H4 (cell line): ENCODE measurements at places on chromosomes 1 and 21. TPM values are rescaled to one million over a fixed set of nuclear protein-coding genes. Genes with fewer than 3 reads are reported as not detected.

DNA sequence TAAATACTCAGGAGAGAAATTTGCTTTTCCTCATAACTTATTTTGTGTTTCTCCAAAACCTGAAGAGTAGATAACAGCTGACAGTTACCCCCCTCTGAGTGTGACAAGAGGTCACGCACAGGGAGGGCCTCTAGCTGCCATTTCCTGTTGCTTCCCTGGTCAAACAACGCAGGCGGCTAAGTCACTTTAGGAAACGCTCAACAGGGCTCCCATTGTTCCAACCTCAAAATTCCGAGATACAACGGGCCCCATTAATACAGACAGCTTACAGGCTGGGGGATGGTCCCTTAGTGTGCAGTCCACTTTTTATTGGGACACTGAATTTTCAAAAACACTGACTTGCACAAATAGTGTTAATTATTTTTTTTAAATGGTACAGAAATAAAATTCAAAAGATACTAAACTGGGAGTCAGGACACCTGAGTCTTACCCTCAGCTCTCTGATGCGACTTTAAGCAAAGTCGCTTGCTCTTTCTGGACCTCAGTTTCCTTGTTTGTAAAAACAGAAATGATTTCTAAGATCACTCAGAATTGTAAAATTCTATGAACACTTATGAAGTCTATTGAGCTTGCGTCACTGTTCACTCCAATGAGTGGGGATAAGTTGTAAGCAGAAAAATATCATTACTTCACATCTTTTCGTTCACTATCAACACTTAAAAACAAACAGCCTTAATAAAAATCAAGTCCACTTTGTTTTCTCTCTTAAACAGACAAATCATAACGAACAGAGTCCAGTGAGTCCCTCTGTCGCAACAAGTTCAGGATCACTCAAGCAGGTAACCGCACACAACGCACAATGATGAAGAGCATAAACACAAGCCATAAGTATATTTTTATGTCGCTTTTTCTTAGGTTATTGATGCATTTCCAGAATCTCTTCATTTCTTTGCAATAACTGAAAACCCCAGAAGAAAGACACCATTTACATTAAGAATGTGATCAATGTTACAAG lies 13.5 kb downstream of the LZIC start:
- no peak for DNase-seq

GRCh38 chr1:157272729-157273524 lies 134.7 kb upstream of the ETV3 start:
- DNase-seq, result no peak

DNA sequence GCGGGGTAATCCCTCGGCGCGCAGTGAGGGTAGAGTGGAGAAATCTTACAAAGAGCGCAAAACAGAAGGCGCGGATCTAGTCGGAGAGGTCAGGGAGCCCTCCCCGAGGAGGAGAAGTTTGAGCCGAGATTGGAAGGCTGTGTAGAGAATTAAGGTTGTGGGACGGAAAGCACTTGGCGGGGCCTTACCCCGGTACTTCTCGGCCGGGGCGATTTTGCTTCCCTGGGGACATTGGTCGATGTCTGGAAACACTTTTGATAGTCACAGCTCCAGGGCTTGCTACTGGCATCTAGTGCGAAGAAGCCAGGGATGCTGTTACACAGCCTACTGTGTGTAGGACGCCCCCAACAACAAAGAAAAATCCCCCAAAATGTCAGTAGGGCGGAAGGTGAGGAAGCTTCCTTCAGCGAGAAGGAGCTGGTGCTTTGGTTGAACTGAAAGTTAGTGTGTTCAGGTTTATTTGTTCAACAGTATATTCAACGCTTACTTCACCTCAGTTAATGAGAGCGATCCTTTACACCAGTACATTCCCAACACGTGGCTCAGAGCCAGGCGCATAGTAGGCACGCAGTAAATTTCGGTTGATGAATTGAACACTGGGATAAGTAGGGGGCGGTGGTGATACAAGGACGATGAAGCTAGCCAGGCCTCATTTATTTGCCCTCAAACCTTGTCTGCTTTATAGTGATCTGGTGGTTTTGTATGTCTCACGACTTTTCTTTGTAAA lies 807 bp downstream of the CEP85 start:
- DNase-seq, result no peak

COL16A1 gene
- total RNA-seq, result 9.2 and 12.2 TPM in 2 replicates

RNU5D-1 gene
- not detected in 2 replicates for total RNA-seq

DNA sequence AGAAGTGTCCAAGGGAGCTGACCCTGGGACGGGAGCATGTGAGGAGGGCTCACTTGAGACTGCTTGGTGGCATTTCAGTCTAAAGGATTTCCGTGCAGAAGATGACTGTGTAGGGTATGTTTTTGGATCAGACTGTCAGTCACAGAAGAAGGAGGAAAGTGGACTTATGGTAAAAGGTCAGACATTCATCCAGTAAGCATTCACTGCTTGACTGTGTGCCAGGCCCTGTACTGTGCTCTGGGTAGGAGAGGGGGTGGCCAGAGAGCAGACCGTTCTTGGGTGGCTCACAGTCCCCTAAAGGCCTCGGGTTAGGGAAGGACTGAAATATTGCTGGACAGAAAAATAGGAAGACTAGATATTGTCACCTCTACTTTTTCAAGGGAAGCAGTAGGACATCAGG lies 2.1 kb upstream of the SERINC2 start:
- no peak for DNase-seq

- no peak for DNase-seq
Measured at GRCh38 chr1:16969057-16969611, 11.3 kb downstream of the MFAP2 start.

DNA sequence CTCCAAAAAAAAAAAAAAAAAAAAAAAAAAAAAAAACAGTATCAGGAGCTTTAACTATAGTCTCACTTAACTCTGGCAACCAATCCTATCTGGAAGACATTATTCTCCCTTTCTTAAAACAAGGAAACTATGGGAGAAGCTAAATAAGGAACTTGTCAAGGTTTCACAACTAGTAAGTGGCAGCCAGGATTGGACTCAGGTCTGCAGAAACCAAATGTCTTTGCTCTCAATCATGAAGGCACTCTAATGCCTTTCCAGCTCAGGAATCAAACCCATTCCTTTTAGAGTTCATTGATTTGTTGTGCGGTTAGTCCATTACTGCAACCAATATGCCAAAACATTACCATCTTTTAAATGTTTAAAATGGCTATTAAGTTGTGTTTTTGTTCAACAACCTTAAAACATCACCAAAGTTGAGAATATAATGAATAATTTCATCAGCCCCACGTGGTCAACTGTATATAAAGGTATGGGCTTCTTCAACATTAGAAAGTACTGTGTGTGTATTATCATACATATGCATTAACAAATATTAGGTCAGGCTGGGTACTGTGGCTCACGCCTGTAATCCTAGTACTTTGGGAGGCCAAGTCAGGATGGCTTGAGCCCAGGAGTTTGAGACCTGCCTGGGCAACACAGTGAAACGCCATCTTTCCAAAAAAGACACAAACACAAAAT lies 1.5 kb downstream of the EPRS1 start:
- DNase-seq, result no peak

DNA sequence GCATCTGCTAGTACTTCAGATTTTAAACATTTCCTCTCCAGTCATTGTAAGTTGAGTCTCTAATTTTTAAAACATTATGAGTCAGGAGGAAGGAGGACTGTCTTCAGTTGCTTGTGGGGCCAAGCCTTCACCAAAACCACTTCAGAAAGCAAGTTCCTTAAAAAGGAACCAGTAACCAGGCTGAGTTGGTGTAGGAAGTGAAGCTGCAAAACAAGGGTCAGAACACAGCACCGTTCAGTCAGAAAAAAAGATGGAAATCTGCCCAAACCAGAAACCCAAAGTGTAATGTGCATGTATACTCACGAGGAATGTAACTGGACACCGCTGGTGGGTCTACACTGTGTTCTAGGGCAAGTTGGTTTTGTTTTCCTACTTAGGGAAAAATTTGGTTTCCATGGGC lies 402.1 kb downstream of the SETD4 start:
- DNase-seq, result peak; percentile 77

DNA sequence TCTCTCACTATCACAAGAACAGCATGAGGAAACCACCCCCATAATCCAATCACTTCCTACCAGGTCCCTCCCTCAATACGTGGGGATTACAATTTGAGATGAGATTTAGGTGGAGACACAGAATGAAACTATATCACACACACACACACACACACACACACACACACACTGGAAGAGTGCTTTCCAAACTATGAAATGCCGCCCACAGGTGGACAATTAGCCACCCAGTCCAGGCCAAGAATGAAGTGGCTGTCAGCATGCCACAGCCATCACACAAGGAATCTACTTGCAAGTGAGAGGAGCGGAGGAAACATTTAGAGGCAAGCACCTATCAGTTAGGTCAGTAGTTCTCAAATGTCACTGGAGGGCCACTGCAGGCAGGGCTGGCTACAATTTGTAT lies 105.4 kb upstream of the HOOK1 start:
- DNase-seq, result no peak

DNA sequence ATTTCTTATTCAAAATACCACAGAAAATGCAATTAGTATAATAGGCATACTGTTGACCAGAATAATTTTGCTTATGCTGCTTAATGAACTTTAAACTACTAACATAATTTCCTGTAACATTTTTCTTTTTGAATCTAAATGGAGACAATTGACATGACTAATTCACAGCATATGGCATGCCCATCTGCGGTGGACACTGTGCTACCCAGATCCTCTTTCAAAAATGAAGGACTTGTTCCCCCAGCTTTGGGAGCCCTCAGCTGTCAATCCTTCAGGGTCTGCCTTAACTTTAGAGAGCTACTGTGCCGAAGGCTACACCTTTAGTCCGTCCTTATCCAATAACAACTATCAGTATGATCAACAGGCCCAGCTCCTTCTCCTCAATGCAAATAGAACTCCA lies 789.0 kb downstream of the PLA2G4A start:
- DNase-seq, result no peak
